Stimulated activated CD8-positive, alpha-beta memory T cell treated with anti-CD3 and anti-CD28 coated beads, Interleukin-12 subunit alpha, Interleukin-12 subunit beta, amount 100 ng/mL, for 4 hours (primary cell): ENCODE measurements at places on chromosomes 13 and 19.

DNA sequence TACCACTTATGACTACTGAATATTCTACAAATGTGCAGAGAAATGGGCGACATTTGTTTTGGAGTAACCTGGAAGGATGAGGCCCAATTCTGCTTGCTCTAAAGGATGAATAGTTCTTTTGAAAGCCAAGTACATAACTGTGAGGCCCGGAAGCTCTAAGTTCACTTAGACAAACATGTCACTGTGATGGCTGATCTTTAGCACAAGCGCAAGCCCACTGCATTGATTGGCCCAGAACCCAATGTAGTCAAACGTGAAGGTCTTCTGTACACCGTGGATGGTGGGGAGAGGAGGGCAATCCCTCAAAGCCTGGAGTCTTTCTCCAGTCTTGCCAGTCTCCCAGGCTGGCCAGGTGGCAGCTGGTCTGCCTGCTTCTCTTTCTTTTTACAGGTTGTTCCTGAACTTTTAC, 139.6 kb downstream of the RFC3 start:
- no peak for DNase-seq

DNA sequence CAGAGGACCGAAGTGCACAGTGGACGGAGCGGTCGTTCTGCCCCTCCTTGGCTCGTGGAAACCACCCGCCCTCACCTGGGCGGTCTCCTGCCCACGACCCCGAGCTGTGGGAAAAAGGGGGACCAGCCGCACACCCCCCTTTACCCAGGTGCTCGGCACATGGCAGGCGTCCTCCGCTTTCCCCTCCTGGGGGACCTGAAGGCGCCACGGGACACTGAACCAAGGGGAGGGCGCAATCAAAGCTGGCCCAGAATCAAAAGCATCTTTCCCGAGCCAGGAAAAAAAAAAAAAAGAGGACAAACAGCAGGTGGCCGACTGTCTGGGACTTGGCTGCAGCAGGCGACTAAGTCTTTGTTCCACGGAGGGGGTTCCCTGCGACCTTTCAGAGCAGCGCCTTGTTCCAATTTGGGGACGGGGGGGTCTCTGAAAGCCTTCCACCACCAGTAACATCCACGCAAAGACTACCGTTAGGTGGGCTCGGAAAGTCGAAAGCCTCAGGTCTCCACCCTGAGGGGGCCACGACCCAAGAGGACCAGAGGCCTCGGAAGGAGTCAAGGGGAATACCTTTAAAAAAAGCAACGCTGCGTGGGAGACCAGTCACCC, 1.1 kb downstream of the MBD3 start:
- DNase-seq = no peak

- DNase-seq = no peak
Measured at GRCh38 chr13:21641629-21642028, 29.2 kb upstream of the FGF9 start.

- no peak for DNase-seq
Measured at GRCh38 chr13:23828866-23829265, 60.3 kb downstream of the MIPEP start.

DNA sequence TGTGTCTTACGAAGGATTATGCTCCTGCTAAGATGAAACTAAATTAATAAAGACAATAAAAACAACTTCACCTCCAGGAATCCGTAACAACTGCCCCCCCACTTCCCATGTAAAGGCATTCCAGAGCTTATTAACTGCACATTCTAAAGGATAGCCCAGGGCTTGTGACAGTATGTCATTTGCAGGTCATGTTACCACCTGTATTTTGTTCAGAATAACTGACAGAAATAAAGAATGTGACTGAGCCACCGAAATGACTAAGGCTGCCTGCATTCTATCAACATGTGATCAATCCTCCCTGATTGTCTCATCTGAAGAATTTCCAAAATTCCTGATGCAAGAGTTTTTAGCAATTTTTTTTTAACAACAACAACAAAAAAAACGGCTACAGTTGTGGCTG, 117.2 kb downstream of the MIPEP start:
- no peak for DNase-seq

DNA sequence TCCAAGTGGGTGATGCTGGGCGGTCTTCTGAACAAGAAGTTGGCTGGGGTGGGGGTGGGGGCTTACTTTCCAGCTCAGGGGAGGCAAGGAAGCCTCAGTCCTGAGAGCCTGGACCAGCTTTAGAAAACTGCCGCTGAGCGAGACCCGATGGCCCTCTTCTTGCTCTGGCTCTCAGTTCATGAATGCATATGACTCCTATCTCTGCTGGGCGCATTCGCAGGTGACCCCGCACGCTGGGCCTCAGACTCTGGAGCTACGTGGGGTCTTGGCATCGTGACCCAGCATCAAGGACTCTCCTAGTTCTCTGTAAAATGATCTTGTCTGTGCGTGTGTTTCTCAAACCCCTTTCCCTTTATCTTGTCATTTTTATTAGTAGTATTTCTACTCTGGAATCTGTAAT, 19.7 kb downstream of the PRAM1 start:
- no peak for DNase-seq

GRCh38 chr19:36401475-36401874, 17.0 kb downstream of the ZFP82 start:
- no peak for DNase-seq

- no peak for DNase-seq
Measured at GRCh38 chr13:111319521-111319920, 921 bp upstream of the TEX29 start.

- DNase-seq = no peak
Measured at GRCh38 chr13:32857689-32858088, 158.5 kb upstream of the KL start.

GRCh38 chr13:107864543-107865317, 350.6 kb downstream of the LIG4 start:
- DNase-seq = no peak

GRCh38 chr19:58513694-58514563, 2.1 kb upstream of the SLC27A5 start:
- DNase-seq = peak; percentile 85

- DNase-seq = peak; percentile 21
Measured at GRCh38 chr13:50080911-50081678, 65.9 kb downstream of the KCNRG start.

DNA sequence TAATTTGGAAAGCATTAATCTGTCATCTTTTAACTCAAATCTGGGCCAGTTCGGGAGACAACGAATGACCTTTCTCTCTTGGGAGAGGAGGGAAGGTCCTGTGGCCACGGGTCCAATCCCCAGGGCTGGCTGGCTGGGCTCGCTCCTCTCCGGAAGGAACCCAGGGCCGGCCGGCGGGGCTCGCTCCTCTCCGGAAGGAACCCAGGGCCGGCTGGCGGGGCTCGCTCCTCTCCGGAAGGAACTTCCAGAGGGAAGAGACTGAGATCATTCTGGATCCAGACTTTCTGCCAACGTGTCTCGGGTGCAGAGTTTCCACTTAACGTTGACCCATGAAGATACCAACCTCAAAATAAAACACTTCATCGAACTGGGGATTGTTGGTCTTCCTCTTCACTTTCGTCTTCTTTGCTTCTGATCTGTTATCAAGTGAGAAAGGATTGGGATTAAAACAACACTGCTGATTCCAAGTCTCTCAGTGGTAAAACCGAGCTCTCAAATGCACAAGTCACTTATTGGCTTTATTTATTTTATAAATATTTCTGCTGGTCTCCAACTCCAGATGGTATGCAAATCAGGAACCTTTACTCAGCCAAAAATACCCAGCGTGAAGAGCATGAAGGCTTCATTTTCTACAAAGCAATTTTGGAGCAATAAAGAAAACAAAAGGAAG, 53.3 kb upstream of the C13orf46 start:
- DNase-seq = no peak

DNA sequence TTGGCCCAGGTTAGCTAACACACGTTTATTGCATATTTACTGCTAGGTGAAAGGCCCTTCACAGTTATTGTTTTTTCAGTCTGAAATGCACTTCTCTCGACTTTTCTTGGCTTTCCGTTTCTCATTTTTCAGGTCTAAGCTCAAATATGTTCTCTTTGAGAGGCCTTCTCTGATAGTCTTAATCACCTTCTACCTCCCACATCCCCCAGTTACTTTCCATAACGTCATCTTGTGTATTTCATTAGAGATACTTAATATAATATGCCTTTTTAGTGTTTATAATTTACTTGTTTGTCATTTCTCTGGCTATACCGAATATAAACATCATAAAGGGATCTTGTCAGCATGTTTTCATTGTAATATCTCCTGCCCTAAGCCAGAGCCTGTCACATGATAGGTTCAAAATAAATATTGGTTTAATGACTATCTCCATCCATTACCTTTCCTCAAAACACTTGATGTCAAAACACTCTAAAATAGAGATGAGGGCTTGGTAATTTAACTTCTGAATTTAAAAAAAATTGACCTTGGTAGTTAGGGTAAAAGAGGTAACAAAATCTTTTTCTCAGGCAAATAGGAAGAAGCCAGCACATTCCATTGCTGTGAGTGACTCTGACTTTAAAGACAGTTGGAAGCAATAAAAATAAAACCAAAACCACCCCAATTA, 168.6 kb upstream of the RFC3 start:
- no peak for DNase-seq

- no peak for DNase-seq
Measured at GRCh38 chr19:39030854-39031367, 1.4 kb downstream of the FBXO27 start.

DNA sequence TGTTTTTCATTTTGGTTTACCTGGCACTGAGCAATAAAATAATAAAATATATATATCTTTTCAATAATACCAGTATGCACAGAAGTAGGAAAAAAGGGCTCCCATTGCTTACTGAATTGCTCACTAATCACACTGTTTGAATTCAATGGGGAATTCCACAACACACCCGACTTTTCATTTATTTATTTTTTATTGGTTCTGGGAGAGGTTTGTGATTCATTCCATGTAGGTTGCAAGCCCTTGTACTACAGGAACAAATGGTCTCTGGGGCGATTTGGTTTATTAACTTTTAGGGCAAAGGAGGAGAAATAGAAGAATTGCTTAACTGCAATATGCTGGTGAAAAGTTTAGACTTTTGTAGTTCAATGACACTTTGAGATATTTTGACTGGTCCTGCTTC, 207.4 kb downstream of the DCT start:
- DNase-seq = no peak

- no peak for DNase-seq
Measured at GRCh38 chr13:48078251-48078656, 16.6 kb downstream of the MED4 start.

DNA sequence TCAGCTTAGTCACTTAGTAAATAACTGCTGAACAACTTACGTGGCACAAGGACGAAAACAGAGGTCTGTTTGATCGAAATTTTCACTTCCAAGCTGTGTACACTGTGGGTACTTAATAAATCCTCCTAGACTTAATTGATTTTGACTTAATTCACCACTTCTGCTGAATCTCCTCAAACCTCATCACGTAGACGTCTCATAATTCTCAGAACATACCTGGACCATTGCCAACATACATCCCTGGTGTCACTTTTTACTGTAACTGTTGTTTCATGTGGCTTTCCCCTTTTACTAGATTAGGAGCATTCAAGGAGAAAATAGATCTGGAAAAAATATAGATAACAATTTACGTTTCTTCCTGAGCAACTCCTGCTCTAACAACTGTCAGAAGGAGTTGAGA, 105.0 kb downstream of the MBNL2 start:
- DNase-seq = no peak

- no peak for DNase-seq
Measured at GRCh38 chr13:44465318-44465717, 91.7 kb downstream of the SERP2 start.

- DNase-seq = no peak
Measured at GRCh38 chr13:50437252-50437651, 406.2 kb downstream of the DLEU7 start.

- no peak for DNase-seq
Measured at GRCh38 chr19:23263870-23264590, 13.8 kb upstream of the ZNF724 start.

DNA sequence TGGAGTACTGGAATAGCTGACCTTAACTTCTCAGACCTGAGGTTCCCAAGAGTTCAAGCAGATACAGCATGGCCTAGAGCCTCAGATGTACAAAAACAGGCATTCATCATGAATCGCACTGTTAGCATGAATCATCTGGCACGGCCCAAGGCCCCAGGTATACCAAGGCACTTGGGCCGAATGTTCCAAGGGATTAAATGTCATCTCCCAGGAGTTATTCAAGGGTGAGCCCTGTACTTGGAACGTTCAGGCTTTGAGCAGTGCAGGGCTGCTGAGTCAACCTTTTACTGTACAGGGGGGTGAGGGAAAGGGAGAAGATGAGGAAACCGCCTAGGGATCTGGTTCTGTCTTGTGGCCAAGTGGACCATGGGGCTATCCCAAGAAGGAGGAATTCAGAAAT, 6.3 kb downstream of the KLK3 start:
- DNase-seq = no peak

- no peak for DNase-seq
Measured at GRCh38 chr13:99911965-99912566, 59.5 kb downstream of the ZIC5 start.

- no peak for DNase-seq
Measured at GRCh38 chr13:103539265-103539664, 473.0 kb upstream of the SLC10A2 start.

GRCh38 chr19:14632286-14632685, 42.4 kb downstream of the ADGRE3 start:
- no peak for DNase-seq

GRCh38 chr19:5827342-5827890, 12.1 kb downstream of the FUT6 start:
- DNase-seq = no peak

DNA sequence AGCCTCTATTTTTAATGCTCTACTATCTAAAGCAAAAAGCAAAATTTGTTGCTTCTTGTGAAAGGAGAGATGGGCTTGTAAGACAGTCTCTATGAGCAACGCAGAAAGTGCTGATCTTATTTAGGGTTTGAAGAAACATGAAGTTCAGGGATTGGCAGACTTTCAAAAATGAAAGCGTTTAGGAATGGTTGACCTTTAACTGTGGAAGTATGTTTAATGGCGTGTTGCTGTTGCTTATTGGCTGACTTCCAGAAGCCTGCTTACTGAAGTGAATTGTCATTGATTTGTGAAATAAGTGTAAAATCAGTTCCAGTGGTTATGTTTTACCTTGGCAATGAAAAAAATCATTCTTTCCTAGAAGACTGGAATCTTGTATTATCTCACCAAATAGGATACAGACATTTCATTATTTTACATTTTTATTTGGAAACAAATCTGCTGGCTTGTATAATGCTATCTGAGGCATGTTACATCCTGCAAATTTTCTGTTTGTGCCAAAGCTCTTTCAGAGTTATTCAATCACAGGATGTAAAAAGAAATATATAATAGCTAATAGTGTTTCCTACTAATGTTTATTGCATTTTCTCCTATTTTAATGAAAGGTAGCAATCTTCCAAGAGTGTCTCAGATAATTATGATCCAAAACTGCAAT, 221.3 kb upstream of the SLITRK6 start:
- DNase-seq = no peak

- no peak for DNase-seq
Measured at GRCh38 chr13:108889324-108889984, 260.0 kb downstream of the MYO16 start.

DNA sequence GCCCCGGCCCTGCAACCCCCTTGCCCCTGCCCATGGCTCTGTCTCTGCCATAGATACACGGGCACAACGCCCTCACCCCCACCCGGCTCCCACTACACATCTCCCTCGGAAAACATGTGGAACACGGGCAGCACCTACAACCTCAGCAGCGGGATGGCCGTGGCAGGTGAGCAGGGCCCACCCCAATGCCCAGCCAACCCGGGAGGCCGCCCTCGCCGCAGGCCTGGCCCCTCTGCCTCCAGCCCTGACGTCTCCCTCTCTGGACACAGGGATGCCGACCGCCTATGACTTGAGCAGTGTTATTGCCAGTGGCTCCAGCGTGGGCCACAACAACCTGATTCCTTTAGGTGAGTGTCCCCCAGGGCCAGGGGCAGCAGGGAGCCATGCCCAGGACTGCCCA, 7.7 kb downstream of the YIPF2 start:
- DNase-seq = no peak

GRCh38 chr13:39781381-39781780, 125.9 kb downstream of the COG6 start:
- DNase-seq = no peak
